ENCODE measurements at places on chromosomes 4 and X.

- no peak for DNase-seq
These were observed at the start of gene PROM1 for GRCh38 chr4:16083241-16084191. PROM1 (minus strand) TSS chr4:16084023; CDS start chr4:16075906, 8,117 bp downstream.

GRCh38 chrX:11427453-11428071 is 134.3 kb downstream of the AMELX start:
- no peak for DNase-seq

GRCh38 chr4:60652933-60653332 is 547.2 kb upstream of the ADGRL3 start:
- DNase-seq = no peak

- no peak for DNase-seq
These were observed 38.9 kb downstream of the DTHD1 start for GRCh38 chr4:36320117-36320896.

DNA sequence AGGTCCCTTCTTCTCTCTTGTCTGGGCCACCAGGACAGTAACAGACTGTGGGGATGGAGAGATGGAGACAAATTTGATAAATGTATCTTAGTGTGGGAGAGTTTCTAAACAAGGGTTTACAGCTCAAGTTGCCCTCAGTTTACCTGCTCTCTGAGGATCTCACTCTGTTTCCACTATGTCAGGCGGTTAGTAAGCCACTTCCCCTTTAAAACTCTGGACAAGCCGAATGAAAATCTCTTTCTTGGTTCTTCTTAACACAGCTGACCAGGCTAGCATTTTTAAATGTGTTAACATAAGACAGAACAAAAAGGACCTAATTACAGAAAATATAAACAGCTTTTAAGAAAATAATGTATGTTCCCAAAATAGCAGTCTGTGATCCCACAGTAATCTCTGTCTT is 2.9 kb upstream of the SCARB2 start:
- no peak for DNase-seq

- no peak for DNase-seq
These were observed 781.8 kb downstream of the FAM133A start for GRCh38 chrX:94455782-94456181.

DNA sequence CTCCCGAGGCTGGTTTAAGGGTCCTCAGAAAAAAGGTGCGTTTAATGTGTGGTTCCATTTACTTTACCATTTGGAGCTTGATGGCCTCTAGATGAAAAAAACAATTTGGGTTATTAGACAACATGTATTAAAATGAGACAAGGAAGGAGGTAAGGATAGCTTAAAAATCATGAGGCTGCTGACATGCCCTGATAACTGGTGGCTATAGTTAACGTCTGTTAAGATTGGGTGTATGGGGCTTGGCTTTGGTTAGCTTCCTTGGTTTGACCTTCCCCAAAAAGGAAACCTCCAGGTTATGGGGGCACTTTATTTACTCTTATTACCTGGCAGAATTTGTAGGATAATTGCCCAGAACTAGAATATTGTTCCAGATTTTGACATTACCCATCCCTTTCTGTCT is 51.5 kb downstream of the HMGB2 start:
- DNase-seq = no peak

DNA sequence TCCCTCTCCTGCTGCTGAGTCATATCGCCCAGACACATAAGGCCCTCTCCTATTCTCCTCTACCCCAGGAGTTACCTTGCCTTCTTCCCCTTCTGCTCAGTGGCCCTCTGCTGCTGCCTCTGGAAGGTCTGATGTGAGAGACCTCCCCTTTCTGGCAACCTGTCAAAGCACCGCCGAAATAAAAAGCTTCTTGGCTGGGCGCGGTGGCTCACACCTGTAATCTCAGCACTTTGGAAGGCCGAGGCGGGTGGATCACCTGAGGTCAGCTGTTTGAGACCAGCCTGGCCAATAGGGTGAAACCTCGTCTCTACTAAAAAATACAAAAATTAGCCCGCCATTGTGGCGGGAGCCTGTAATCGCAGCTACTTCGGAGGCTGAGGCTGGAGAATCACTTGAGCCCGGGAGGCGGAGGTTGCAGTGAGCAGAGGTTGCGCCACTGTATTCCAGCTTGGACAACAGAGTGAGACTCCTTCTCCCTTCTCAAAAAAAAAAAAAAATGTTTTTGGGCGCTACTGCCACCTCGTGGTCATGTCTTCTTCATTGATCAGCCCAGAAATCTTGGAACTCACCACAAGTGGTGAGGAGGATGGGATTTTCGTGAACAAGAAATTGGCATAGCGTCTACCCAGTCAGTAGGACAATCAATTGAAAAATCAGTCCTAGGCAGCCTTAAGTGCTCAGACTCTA is 8.6 kb upstream of the ZXDA start:
- peak; percentile 1 for DNase-seq

DNA sequence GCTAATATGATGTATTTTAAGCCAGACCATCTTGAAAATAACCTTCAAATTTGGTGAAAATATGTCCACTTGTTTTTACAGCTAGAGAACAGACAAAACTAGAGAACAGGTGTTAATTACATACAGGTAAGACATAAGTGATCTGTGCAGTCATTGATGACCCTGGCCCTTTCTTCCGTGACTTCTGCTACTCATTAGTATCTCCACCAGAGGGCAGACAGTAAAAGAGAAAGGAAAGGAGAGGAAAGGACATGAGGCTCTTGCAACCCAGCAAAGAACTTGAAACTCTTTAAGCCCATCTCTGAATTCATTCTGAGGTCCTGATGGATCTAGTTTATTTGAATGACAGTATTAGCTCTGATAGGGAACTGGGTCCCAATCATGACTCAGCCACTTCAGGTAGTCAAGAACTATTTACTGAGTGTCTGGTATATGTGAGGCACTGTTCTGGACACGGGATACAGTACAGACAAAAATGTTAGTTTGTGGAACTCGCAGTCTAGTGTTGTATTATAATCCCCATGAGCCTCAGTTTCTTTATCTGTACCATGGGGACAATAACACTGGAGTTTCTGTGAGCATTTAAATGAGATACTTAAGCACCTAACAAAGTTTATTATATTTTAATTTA is 121.0 kb upstream of the TEX13D start:
- no peak for DNase-seq

GRCh38 chrX:69066021-69066757 is 99.1 kb downstream of the PJA1 start:
- DNase-seq = no peak
